HFFc6 (cell line): ENCODE measurements at places on chromosomes 1 and 21. TPM values are rescaled to one million over a fixed set of nuclear protein-coding genes. Genes with fewer than 3 reads are reported as not detected.

ASTN1 gene
- total RNA-seq, result not detected in 3 replicates

PRAMEF8 gene
- total RNA-seq, result not detected in 3 replicates

EPHA8 gene
- not detected in 3 replicates for total RNA-seq

LRRC53 gene
- total RNA-seq, result not detected in 3 replicates

ZBTB8B gene
- total RNA-seq, result not detected in 3 replicates

HMGCS2 gene
- total RNA-seq, result not detected in 3 replicates

NTMT2 gene
- total RNA-seq, result not detected in 2 replicates

PIGV gene
- total RNA-seq, result 13.7 to 14.4 TPM (median 13.9 TPM) in 3 replicates

PTPN22 gene
- total RNA-seq, result 1.0 to 1.6 TPM (median 1.6 TPM) in 3 replicates

GOLT1A gene
- 0.22 TPM in 1 of 3 replicates, not detected in the others for total RNA-seq

RXFP4 gene
- not detected in 3 replicates for total RNA-seq

S100A7 gene
- total RNA-seq, result not detected in 3 replicates

RNU11 gene
- total RNA-seq, result not detected in 3 replicates

- DNase-seq, result no peak
These were observed 164.4 kb downstream of the PBX1 start for GRCh38 chr1:164723296-164723798.

DNA sequence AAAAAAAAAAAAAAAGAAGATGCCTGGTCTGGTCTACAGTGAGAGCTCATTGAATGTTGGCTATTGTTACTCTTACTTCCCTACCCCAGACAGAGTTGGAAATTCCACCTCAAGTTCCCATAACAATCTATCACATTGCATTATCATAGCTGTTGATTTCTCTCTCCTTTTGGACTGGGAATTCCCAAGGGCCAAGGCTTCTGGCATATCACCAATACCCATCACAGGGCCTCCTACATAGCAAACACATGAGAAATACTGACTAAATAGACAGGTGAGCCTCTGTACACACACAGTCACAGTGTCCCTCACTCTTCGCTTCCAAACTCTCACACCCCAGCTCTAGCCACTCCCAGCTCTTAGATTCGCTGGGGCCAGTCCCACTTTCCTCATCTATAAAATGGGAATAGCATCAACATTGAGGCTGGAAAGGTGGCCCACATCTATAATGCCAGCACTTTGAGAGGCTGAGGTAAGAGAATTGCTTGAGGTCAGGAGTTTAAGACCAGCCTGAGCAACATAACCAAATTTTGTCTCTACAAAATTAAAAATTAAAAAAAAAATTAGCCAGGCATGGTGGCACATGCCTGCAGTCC, 6.4 kb downstream of the PTAFR start:
- DNase-seq, result no peak

- DNase-seq, result peak; percentile 72
These were observed 5.3 kb upstream of the TUFT1 start for GRCh38 chr1:151534662-151535278.

DNA sequence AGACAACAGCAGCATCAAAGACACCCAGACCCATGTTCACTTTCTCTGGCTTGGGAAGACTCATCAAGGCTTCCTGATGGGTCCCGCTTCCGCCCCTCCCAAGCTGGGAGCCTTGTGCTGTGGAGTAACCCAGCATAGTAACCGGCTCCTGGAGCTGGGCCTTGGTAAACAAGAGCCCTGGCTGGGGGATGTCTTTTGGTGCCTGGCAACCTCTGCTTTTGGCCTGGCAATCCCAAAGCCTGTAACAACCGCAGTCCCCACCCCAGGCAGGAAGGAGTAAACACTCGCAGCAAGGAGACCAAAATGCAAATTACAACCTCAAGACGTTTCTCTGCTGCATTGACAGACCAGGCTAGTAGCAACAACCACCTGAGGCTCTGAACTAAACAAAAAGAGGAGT, 16.9 kb upstream of the THRAP3 start:
- no peak for DNase-seq

GRCh38 chr1:233470741-233471499, 143.0 kb upstream of the KCNK1 start:
- no peak for DNase-seq

DNA sequence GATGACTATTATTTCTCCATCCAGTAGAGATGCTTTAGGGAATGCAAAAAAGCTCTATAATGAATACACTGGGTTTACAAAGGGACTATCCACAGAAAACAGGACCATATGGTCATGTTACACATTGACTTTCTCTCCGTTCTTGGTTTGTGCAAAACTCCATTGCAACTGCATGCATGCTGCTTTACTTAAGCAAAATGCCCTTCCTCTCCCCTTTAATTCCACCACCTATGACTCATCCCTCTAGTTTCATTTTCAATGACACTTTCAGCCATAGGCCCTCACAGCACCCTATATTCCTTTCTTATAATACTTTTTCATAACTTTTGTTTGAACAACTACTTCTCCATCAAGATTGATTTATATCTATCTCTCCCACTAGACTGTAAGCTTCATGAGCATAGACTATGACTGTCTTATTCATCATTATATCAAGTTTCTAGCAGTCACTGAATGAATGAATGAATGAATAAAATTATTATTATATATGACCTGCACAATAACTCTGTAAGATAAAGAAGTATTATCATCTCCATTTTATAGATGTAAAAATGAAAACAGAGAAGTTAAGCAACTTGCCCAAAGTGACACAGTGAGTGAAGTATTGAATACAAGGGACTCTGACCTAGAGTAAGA, 248.9 kb downstream of the PLPP3 start:
- peak; percentile 13 for DNase-seq

DNA sequence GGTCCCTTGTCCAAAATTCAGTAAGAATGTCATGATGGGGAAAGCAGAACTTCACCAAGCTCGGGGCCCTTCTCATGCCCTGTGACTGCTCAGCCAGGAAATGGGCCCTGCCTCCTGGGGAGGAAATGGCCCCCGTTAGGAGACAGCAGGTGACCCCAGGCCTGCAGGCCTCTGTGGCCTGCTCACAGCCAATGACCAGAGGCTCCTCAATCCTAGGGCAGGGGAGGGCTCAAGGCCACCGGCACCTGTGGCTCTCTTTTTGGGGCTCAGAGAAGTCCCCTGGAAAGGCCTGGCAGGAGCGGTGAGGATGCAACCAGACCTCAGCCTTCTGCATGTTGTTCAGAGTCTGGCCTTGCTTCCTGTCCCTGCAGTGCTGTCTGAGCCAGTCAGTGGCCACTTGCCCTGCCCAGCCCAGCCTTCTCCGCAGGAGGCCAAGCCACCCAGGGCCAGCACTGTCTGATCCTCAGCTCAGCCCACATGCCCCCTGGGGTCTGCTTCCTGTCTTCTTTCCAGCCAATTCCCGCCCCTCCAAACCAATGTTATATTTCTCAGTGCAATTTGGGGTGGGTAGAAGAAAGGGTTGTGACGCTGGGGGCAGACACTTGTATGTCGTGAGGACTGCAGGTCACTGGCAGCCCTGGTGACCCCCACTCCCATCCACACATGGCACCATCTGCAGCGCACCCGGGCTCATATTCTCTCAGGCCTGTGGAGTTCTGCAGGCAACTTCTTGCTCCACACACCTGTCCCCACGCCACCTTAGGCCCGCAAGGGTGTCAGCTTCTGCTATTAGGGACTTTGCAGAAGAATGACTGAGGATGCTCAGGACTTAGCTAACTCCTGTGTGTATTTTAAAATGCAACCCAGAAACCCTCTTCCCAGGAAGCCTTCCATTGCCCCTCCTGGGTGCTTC, 83.6 kb downstream of the ITPKB start:
- no peak for DNase-seq

- no peak for DNase-seq
These were observed 27.7 kb downstream of the DNTTIP2 start for GRCh38 chr1:93851327-93851712.

DNA sequence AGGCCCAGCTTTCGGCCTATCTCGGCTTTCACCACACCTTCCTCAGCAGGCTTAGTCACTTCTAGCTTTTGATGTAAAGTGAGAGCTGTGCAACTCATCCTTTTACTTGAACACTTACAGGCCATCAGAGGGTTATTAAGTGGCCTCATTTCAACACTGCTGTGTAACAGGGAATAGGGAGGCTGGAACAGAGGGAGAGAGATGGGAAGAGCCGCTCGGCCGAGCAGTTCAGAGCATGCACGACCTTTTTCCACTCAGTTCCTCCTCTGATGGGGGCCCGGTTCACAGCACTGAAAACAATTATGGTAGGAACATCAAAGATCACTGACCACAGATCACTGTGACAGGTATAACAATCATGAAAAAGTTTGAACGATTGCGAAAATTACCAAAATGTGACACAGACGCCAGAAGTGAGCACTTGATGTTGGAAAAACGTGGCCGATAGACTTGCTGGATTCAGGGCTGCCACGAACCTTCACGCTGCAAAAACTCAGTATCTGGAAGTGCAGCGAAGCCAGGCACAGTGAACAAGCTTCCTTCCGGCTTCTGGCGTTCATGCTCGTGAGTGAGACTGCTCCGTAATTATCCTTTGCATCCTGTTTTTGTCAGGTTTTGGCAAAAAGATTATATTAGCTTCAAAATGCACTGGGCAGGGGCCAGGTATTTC, 28.6 kb downstream of the AGPAT3 start:
- DNase-seq, result no peak

DNA sequence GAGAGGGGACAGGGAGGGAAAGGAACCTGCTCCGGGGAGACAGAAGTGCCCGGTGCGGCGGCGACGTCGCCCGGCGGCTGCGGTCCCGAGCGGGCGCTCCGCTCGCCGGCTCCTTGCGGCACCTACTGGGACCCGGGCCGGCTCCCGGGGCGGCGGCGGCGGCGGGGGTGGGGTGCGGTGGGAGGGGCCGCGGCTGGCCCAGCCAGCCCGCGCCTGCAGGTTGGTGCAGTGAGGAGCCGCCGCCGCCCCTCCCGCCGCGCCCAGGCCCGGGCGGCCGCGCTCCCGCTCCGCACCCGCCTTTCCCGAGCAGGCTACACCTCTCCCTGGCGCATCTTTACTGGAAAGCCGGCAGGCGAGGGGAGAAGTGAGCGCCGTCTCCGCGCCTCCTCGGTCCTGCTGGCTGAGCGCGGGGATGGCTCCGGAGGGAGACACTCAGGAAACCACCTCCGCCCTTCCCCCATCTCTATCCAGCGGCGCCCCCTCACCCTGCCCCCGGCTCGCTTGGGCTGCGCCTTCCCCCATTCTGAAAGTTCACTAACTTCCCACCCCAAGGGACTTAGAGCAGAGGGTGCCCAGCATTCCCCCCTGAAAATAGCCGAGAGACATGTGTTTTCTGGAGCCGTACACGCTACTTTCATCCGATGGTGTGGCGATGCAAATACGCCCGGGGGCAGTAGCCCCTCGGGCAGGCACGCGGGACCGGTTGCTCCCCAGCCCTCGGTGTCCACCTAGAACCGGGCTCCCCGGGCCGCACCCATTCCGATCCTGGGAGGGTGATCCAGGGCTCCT, at the start of gene PLD5:
Gene PLD5 (minus strand): TSS at position 127 of the 789 bp plus-strand sequence.
- no peak for DNase-seq

DNA sequence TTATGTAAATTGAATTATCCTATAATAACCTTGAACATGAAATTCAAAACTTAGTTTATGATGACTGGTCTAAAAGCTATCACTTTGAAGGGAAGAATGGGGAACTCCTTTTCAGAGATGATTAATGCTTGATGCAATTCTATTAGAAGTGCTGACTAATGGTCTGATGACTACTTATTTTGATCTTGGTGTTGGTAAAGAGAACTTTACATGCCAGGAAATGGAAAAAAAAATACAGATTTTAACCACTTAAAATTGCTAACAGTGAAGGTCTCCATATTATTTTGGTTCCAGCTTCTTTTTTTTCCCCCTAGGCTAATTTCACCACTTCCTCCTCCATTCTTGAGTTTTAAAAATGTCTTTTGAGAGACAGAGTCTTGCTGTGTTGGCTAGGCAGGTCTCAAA, 22.9 kb downstream of the S1PR1 start:
- peak; percentile 82 for DNase-seq

- no peak for DNase-seq
These were observed 29.0 kb downstream of the STUM start for GRCh38 chr1:226577401-226578180.

GRCh38 chr1:31164291-31164690, 75.4 kb downstream of the NKAIN1 start:
- DNase-seq, result no peak

DNA sequence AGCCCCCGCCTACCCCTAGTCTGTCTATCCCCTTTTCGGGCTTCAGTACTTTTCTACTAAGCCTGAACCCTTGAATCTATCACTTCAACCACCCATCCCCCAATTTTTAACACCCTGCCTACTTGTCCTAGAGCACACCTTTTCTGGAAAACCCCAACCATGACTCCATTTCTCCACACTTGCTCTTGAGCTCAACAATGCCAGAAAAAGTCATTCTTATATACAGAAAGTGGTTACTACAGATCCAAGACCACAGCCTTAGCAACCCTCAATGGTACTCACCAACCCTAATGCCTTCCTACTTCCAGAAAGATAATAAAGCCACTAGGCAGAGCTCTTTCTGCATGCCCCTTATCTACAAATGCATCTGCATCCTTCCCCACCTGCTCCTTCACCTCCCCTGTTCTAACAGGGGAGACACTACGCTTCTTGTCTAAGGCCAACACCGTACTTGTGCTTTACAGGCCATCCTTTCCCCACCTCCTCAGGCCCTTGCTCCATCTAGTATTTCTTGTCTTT, 41.2 kb downstream of the DMAP1 start:
- DNase-seq, result no peak

DNA sequence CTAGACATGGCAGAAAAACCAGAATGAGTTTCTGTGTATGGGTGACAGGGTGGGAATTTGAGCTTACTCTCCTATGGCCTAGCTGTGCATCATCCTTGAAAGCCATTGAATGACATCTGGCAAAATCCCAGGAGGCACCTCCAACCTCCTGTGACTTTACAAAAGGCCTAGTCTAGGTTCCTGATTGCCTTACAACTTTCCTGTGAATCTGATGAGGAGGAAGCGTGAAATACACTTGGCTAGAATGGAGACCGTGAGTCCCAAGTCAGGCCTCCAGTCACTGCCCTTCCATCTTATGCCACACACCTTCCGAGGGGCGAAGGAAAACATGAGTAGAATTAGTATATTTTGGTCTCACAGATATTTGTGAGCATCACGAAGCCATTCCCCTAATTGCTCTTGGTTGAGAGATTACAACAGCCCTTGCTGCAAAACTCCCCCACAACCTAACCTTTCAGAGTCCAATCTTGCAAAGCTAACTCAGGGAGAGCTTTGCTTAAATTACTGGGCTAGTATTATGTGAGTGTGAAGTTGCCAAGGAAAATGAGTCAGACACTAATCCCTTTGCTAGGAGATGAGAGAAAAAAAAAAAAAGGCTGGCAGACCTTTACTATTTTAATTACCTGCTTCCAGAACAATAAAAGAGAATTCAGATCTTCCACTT, 36.3 kb upstream of the PAXBP1 start:
- peak; percentile 21 for DNase-seq

DNA sequence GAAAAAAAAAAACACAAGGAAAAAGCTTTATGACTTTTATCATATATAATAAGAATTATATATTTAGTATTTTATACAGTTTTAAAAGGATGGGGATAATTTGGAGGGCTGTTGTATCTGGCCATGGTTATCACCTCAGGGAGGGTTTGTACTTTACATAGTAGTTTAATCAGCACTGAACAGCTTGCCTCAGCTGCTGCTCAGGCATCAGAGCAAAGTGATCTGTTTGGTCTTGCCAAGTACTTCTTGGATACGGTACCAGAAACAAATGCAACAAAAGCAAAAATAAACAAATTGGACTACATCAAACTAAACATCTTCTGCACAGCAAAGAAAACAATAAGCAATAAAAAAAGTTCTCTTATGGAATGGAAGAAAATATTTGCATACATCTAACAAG, 2.6 kb upstream of the SPTA1 start:
- no peak for DNase-seq
